ENCODE measurements at places on chromosomes 11 and 22.

DNA sequence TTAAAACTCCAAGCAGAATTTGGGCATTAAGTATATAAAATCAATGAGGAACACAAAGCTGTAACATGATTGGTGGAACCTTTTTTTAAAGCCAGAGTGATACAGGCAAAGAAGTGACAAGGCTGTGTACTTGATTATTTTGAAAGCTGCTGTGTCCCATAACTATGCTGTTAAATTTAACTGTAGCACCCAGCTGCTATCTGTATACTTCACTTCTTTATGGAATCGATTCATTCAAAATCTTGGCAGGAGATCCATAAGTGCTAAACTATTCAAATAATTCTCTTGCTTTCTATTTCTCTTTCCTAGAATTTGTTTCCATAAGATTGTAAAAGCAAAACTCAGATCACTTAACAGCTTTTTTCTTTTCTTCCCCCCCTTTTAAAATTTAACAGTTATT lies 231.7 kb downstream of the DYNC2H1 start:
- DNase-seq, result no peak

DNA sequence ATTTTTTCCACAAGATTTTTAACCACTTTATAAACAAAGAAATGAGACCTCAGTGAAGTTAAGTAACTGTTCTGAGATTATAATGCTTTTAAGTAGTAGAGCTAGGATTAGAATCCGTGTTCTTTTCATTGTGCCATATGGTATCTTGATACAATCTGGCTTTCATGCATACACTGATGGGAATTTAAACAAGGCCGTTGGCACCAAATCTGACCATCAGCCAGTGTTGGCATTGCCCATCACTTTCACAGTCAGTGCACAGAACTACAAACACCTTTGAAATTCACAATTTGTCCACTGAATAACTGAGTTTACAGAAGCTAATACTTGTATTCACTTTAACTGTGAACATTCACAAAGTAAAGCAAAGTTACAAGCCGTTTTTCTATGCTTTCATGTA lies 1228.0 kb downstream of the TBC1D22A start:
- DNase-seq, result no peak

- no peak for DNase-seq
Observed at GRCh38 chr11:121591405-121592033, 138.8 kb upstream of the SORL1-AS1 start.

- DNase-seq, result no peak
Observed at GRCh38 chr22:31080164-31080847, 812 bp upstream of the SMTN start.

DNA sequence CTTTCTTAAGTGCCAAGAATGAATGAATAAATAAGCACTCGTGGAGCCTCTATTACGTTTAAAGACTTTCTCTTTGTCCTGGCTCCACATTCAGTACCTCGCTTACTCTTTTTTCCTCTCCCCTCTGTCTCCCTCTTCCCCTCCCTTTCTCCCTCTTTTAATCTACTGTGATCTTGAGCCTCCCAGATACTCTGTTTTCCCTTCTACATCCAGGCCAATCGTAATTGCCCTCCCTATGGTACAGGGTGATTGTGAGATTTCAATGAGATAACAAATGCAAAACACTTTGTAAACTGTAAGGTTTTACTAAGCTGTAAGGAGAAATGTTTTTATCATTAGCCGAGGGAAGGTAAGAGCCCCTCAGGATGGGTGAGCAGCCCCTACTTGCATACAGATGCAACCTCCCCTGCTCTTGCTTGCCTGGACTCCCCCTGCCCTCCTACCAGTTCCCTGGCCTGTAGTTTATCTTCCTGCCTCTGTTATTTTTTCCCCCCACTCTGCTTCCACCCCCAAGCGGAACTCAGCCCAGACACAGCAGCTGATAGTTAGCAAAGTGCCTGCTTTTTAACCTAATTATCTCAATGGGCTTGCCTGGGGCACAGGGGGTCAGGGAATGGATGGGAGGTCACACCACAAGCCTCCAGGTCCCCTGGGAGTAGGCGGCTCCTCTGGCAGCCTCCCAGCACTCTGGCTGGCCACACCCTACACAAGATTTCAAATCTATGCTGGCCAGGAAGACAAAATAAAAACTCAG lies 76.9 kb upstream of the CADM1 start:
- no peak for DNase-seq

DNA sequence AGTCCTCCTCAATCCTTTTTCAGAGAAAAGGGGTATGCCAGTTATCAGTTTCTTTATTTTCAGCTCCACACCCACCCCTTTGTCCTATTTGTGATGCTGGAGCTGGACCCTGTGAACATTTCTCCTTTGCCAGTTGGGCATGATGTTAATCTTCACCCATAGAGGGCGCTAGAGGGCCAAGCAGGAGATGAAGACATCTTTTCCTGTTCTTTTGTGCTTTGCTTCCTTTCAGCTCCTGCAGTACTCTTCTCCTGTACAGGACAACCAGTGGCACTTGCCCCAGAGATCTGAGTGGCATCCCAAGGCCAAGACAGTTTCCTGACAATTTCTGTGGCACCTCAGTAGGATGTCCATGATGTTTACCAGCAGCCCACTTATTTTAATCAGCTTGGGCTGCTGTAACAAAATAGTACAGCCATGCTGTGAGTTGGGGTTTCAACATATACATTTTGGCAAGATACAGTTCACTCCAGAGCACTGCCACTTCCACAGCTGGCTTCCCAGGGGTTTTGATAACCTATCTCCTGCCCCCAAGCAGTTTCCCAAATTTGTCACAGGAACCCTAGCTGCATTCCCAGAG lies 4.6 kb downstream of the SAA2 start:
- no peak for DNase-seq

- no peak for DNase-seq
Observed at GRCh38 chr22:25359601-25360261, 140.3 kb downstream of the CRYBB2 start.

- DNase-seq, result no peak
Observed at GRCh38 chr11:58505849-58506248, 2.1 kb downstream of the OR5B21 start.

- no peak for DNase-seq
Observed at GRCh38 chr22:29475550-29475949, 4.5 kb upstream of the NEFH start.

- DNase-seq, result no peak
Observed at GRCh38 chr11:43736502-43737200, 56.1 kb downstream of the HSD17B12 start.

All from esophagus squamous epithelium (tissue), 5 donors.